Small intestine (tissue), 16 donors: ENCODE measurements at places on chromosomes 12 and 14.

GRCh38 chr12:28780096-28780495 lies 369.0 kb upstream of the FAR2 start:
- peak; percentile 25 for DNase-seq

- no peak for DNase-seq
Measured at GRCh38 chr12:116529686-116530085, 29.5 kb upstream of the MAP1LC3B2 start.

GRCh38 chr14:25944020-25944419 lies 653.8 kb downstream of the NOVA1 start:
- DNase-seq = no peak

- peak; percentile 83 for DNase-seq
Measured at GRCh38 chr12:118060301-118061010, 523 bp downstream of the WSB2 start.

DNA sequence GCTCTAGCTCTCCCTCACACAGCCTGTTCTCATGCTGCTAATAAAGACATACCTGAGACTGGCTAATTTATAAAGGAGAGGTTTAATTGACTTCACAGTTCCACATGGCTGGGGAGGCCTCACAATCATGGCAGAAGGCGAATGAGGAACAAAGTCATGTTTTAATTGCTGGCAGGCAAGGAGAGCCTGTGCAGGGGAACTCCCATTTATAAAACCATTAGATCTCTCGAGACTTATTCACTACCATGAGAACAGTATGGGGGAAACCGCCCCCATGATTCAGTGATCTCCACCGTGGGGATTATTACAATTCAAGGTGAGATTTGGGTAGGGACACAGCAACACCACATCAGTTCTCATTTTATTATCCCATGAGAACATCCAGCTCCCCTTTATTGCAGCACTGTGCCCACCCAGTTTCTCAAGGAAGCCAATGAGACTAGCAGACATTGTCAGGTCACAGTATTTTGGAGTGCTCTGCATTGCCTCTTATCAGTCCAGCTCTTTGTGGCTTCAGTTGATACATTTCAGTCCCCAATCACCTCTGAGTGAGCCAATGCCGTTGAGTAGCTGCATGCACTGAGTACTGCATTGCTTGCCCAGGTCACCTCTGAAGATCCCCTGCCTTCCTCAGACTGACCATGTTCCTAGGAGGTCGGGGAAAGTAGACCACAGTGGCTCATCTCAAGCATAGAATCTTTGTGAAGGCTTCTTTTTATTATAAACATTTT lies 131.2 kb downstream of the CRADD start:
- no peak for DNase-seq

DNA sequence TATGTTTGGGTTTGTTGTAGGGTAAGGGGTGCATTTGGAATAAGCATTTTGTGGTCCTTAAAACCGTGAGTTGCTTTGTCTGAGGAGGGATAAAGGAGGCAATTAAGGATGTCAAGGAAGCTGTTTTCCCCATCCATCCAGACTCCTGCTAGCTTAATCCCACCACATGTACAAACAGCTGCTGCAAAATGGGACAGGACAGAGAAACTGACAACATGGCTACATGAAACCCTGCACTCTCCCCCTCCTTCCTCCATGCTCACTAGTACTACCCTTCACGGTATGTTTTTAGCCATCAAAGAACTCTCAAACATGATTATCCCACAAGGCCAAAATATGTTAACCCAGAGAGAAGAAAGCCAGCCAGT lies 20.6 kb downstream of the ST8SIA1 start:
- no peak for DNase-seq

DNA sequence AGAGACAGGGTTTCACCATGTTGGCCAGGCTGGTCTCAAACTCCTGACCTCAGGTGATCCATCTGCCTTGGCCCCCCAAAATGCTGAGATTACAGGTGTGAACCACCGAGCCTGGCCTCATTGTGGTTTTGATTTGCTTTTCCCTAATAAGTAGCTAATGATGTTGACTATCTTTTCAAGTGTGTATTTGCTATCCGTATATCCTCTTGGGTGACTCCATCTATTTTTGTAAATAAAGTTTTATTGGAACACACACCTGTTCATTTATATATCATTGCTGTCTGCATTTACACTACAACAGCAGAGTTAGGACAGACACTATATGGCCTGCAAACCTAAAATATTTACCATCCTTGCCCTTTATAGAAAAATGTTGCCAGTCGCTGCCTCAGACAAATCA lies 13.7 kb upstream of the HRK start:
- no peak for DNase-seq

DNA sequence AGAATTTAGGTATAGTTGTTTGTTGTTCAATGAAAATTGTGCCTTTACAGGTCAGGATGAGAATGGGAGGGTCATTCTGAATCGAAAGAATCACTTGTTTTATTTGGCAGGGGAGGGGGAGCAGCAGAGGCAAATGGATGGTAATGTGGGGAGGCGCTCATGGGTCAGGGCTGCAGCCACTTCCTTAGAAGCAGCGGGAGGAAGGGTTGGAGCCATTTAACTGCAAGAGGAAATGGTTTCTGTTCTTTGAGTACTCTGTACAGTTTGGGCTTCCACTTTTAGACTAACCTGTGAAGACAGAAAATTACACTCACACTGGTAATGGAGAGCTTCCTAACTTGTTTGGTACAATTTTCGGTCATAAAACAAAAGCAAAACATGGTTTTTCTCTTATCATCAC lies 57.2 kb downstream of the PIWIL1 start:
- DNase-seq = no peak

DNA sequence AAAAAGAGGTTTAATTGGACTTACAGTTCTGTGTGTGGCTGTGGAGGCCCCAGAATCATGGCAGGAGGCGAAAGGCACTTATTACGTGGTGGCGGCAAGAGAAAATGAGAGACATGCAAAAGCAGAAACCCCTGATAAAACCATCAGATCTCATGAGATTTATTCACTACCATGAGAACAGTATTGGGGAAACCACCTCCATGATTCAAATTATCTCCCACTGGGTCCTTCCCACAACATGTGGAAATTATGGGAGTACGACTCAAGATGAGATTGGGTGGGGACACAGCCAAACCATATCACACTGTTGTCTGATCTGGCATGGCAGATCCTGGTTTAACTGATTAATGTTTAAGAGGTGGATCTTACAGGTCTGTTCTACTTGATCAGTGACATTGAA lies 5.6 kb downstream of the DDX47 start:
- no peak for DNase-seq

GRCh38 chr12:113088971-113089756 lies 32.6 kb downstream of the DTX1 start:
- DNase-seq = peak; percentile 37

DNA sequence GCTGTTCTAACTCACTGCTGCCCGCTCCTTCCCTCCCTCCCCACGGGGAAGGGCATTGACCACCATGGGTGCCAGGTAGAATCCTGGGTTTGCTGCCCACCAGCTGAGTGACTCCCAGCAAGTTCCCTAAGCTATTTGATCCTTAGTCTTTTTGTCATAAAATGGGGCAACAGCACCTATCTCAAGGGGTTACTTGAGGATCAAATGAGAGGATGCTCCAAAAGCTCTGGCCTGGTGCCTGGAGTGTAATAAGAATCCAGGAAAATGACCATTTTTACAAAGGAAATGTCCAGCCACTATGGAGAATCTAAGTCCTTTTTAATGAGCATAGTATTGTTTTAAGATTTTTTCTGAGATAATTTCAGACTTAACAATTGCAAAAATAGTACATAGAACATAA lies 61.4 kb upstream of the CMKLR1 start:
- no peak for DNase-seq

DNA sequence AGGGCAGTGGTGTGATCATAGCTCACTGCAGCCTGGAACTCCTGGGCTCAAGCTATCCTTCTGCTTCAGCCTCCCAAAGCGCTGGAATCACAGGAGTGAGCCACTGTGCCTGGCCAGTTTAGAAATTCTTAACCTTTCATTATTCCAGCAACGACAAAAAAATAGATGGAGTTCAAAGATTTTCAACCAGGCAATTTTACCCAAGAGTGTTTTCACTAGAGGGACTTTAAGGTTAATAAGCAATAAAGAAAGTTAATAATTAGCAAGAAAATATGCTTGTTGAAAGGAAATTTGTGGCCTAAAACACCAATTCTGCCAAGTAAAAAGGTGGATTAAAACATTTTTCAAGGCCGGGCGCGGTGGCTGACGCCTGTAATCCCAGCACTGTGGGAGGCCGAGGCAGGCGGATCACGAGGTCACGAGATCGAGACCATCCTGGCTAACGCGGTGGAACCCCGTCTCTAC lies 14.8 kb downstream of the CDKL1 start:
- DNase-seq = peak; percentile 48

DNA sequence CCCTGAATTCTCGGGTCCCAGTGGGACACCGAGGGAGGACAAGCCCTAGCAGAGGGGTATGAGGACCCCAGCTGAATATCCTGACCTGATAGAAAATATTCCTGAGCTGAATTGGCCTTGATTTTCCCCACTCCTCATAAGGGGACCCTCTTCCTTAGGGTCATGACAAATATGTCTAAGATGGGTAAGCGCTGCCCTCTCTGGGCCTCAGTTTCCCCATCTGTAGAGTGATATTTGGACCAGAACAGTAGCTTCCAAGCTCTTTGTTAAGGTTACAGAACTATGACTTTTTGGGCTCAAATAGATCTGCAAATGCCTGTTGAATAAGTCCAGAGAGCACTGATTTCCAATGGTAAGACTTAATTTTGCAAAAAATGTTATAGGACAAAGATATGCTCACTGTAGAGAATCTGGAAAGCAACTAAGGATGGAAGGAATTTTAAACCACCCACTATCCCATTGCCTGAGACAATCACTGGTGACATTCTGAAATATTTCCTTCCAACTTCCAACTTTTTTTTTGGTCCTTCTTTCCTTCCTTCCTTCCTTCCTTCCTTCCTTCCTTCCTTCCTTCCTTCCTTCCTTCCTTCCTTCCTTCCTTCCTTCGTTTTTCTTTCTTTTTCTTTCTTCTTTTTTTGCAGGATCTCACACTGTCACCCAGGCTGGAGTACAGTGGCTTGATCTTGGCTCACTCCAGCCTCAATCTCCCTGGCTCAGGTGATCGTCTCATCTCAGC lies 32.0 kb downstream of the MYL2 start:
- no peak for DNase-seq

- no peak for DNase-seq
Measured at GRCh38 chr12:128796439-128797118, 27.2 kb downstream of the SLC15A4 start.

- DNase-seq = no peak
Measured at GRCh38 chr12:39620659-39621658, 1.4 kb upstream of the ABCD2 start.

DNA sequence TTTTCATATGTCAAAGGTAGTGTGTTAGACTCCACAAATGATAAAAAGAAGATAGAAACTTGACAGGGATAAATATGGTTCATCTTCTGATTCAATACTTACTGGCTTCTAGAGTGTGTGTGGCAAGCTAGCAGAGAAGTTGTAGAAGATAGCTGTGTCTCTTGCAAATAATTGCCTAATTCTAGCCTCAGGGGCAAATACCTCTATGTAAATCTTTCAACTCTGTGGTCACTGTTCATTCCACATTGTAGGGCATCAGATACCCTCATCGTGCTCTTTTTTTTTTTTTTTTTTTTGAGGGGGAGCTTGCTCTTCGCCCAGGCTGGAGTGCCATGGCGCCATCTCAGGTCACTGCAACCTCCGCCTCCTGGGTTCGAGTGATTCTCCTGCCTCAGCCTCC lies 1.7 kb downstream of the OLR1 start:
- no peak for DNase-seq

DNA sequence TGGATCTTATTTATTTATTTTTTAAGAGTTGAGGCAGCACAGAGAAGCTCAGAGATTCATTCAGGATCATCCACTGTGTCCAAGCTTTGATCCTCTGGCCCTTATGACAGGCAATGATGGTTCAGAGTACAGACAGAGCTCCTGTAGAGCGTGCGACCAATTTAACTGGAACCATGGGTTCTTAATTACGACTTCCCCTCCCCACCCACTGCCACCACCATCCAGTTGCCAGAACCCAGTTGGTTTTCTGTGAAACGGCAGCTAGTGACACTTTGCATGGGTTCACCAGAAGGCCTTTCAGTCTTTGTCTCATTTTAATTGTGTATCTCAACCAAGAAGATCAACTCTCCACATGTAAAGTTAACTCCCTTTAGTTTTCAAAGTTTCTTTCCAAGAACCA lies 478.2 kb downstream of the ZFP36L1 start:
- no peak for DNase-seq

- DNase-seq = no peak
Measured at GRCh38 chr12:115093261-115093660, 409.3 kb upstream of the TBX3 start.
